ENCODE measurements at places on chromosomes 16 and 17.

GRCh38 chr17:75844530-75845057 is 390 bp upstream of the UNC13D start:
- no peak for DNase-seq

DNA sequence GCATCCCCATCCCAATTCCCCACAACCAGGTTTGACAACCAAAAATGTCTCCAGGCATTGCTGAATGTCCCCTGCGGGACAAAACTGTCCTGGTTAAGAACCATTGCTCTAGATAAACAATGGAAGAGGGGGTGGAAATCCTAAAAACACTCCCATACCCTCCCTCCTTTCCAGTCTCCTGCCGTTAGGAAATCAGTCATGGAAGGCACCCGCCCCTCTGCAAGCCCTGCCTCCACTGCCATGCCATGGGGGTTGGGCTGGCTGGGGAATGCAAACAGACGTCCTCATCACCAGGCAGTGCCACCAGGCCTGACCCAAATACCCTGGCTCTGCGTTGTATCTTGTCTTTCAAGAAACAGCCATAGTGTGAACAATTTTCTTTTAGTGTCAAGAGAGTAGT is 57.5 kb downstream of the CYTH1 start:
- no peak for DNase-seq

DNA sequence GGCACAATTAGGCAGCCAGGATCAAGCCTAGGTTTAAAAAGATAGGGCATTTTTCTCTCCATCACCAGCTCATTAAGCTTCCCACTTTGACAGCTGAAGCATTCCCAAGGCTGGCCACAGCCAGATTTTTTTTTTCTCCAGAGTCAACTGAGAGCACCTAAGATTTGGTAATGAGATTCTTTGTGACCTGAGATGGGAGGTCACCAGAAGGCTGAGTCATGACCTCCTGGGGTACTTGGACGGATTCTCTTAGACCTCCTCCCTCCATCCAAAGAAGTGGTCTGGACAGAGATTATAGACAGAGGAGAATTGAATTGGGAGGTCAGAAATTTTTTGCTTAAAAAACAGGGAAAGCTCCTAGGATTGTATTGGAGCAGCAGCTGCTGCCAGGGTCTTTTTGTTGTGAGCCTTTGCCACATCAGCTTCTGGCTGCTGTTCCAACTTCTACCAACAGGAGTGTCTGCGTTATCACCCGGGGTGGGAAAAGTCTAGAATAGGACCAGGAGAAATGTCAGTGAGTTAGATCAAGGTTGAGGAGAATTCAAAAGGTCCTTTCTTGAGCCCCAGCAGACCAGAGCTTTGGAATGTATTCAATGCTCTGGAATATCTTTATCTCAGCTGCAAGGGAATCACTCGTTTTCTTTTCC is 221.2 kb upstream of the N4BP1 start:
- DNase-seq = no peak

- no peak for DNase-seq
These were observed 6.7 kb upstream of the KRT14 start for GRCh38 chr17:41593306-41593981.

- no peak for DNase-seq
These were observed 1.2 kb downstream of the HS3ST3B1 start for GRCh38 chr17:14302091-14302430.

- no peak for DNase-seq
These were observed 13.8 kb upstream of the KRTAP9-2 start for GRCh38 chr17:41212524-41213169.

- no peak for DNase-seq
These were observed 254.1 kb upstream of the IRX3 start for GRCh38 chr16:54540525-54541180.
